ENCODE measurements at places on chromosomes 2 and 18.
A peak's percentile ranks its signal among the peaks of the same experiment; 100 is the strongest.

- peak; percentile 31 for DNase-seq
Measured at GRCh38 chr18:66495844-66496243, 108.0 kb downstream of the CDH19 start.

DNA sequence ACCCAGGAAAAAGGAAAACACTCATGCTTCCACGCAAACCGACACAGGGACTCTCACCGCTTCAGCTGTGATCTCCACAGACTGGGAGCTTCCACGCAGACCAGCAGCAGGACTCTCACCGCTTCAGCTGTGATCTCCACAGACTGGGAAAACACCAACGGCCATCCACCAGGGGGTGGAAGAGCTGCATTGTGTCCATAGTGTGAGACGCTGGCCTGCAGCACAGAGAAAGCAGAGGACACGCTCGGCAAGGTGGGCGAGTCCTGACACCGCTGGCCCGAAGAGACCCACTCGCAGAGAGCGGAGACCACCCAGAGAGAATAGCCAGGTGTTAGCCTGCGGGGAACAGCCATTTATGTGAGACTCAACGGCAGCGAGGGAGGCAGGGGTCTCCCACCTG, 42.5 kb upstream of the NFATC1 start:
- DNase-seq: no peak

DNA sequence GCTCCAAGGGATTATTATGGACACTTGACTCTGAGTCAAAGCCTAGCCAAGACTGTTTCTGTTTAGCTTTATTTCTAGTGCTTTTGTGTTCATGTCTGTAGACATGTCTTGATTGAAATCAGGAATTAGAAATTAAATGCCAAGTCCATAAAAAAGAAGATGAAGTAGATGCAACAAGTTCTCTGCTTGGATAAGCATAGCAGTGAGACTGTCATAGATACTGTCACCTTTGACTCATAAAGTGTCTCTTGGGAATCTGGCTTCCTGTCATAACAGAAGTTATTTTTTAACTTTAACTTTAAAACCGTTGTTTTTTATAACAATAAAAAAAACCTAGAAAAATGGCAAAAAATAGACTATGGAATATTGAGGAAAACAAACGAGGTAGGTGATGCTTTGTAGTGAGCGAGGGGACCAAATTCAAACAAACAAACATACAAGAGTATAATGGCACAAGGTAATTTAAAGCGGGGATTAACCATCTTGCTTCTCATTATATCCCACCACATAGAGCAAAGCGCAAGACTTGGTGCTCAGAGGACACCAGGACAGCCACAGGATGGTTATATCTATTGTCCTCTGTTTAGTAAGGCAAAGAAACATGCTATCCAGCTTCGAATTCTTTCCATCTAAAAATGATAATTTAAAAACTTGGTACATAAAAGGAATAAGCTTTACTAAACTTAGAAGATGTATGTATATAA, 64.6 kb downstream of the CD226 start:
- DNase-seq: no peak

GRCh38 chr2:24492421-24493279, 1.6 kb downstream of the NCOA1 start:
- no peak for DNase-seq

DNA sequence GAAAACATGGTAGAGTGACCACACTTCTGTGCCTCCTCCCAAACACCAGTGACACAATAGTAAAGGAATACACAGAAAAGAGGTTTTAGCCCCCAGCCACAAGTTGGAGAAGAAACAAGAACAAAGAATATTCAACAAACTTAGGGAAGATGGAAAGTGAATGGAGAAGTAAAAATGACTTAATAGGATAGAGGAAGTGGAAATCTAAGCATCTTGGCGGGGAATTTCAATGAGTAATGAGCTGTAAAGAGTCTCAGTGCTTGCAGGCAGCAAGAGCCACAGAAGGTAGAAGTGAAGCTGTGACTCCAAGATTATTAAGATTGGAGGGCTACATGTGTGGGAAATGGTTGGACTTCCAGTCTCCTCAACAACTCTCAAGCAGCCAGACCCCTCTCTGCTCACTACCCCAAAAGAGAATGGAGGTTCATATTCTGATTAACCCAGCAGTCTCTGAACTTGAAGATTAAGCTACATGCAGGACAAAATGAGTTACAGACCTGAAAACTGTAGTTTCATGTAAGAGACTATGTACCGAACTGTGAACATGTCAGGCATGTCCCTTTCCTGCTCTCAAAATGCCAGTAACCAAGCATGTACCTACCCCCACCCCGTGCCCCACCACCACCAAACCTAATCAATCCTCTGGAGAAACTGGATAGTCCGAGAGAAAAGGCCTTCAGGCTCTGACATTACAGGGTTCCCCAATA, 16.9 kb upstream of the HNRNPLL start:
- no peak for DNase-seq

DNA sequence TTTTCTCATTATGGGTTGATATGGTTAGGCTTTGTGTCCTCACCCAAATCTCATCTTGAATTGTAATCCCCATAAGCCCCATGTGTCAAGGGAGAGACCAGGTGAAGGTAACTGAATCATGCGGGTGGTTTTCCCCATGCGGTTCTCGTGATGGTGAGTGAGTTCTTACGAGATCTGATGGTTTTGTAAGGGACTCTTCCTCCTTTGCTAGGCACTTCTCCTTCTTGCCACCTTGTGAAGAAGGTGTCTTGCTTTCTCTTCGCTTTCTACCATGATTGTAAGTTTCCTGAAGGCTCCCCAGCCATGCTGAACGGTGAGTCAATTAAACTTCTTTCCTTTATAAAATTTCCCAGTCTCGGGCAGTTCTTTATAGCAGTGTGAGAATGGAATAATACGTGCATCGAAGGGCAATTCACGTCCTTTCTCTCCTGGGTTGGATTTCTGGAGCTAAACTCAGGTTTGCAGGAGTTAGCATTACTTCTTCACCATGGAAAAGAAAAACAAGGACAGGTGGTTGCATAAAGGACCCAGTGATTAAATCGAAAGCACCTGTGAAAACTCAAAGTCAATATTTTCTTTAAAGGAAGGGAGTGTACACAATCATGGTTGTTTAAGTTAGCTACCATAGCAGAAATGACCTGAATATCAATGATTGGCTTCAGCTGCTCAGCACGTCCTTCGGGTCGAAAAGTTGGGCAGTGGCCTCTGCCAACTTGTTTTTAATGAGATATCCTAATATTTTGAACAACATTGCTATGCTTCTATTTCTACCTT, 54.1 kb downstream of the CDC42EP3 start:
- DNase-seq: no peak

GRCh38 chr2:31003749-31004148, 134.5 kb downstream of the GALNT14 start:
- no peak for DNase-seq

DNA sequence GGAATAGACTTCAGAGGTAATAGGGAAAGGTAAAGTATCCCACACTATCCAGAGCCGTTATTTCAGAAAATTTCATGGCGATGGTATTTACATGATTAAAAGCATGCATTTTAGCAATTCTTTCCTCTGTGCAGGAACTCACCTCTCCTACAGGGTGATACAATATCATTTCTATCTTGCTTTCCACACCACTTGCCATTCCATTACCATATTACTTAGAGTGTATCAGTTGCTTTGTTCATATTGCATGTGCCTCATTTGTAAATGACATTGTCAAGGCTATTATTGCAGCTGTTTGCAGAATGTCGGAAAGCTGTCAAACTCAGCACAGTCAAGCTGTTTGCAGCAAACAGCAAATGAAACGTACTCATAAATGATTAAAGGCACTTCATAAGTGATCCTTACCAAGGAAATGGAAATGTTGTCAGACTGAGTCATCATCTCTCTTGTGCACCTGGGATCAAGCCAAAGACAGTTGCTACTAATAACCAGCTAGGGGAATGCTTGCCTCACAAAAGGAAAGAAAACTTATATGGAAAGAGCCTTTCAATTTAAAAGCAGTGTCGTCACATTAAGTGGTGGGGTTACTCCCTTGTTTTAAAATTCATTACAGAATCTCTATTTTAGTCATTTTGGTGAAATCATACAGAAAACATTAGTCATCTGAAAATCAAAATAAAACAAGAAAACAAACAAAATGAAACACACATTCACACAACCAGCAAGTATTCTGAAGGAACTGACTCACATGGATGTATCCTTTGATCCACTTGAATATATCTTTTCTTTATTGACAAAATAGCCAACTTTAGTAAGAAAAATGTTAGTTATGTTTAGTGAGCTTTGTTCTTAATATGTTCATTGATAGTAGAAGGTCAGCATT, 1064.1 kb upstream of the CNTNAP5 start:
- no peak for DNase-seq

DNA sequence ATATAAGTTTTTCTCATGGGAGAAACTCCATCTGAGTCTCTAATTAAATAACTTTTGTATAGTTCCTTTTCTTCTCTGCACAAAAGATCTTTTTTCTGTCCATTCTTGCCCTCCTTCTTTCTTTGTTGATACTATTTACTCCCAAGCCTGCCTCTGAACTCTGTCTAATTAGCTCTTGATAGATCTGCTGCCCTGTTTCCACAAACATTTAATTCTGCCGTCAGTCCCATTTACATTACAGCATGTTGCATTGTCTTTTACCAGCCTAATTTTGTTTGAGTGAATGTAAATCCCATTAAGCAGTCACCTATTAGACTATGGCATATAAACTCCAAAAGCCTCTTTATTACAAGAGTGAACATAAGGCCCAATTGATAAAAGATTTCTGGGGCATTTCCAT, 254.4 kb downstream of the ERBB4 start:
- no peak for DNase-seq

GRCh38 chr2:157443090-157443489, 799 bp downstream of the CYTIP start:
- DNase-seq: no peak

DNA sequence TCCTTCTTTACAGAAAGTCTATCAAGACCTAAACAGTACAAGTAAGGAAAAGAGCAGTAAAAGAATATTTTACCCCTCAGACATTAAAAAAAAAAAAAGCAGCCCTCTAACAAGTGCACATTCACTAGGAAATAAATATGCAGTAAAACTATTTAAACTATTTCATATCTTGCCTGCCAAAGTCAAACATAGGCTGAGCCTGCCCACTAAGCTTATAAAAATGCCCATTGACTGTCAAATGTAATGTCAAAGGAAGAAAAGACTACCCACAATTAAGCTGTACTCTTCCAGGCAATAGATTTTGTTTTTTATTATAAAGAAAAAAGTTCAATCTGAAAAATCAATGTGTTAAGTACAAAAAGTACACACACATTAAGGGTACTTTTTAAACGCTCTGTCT, 11.8 kb downstream of the ALS2 start:
- DNase-seq: no peak

DNA sequence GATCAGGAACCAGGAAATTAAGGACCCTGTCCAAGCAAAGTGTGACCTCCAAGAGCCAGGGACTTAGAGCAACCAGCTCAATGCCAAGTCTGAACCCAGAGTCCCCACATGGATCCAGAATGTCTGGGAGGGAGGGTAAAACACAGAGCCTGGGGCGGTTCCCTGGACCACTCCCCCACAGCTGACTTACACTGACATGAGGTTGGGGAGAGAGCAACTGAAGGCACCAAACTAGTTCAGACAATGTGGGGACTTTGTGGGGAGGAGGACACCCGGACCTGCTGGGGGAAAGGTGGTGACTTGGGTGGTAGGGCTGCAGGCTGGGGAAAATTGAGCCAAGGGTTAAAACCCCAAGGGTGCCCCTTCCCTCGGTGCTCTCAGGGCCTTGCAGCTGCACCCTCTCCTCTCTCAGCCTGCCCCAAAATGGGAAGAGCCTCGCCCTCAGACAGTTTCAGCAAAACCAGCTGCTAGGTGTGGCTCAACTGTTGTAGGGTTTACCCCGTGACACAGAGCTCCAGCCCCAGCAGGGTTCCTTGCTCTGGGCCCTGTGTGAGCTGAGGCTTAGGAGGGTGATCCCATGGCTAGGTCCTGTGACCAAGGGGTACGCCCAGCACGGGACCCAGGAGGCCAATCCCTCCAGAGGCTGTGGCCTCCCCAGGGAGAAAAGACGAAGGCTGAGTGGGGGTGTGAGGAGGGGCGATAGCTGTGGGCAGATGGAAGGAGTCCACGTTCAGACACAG, 28.6 kb downstream of the MARCO start:
- DNase-seq: no peak

DNA sequence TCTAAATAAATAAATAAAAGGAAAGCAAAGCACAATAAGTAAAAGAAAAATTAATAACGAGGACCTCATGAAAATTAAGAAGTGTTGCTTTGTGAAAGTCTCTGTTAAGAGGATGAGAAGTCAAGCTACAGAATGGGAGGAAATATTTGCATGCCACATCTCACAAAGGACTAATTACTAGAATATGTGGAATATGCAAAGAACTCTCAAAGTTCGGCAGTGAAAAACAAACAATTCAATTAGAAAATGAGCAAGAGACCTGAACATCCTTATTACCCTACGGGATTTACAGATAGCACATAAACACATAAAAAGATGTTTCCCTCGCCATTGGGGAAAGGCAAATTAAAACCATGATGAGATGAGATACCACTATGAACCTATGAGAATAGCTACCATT, 23.3 kb downstream of the CYP26B1 start:
- no peak for DNase-seq

DNA sequence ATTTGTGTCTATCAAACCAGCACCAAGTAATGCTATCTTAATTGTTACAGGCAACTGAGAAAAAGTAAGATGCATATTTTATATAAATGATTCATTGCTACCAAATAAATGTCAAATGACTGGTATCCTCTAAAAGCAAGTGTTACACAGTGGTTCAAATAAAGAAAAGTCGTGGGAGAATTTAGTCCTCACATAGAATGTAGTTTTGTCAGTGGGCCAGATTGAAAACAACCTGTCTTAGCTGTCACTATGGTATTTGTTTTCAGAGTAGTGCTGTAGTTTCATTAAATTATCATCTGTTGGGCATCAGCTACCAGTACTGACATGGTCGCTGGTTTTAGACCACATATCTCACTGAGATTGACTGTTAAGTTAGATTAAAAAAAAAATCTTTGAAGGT, 10.2 kb upstream of the EIF2AK3 start:
- no peak for DNase-seq

- no peak for DNase-seq
Measured at GRCh38 chr18:6279308-6279707, 135.4 kb downstream of the L3MBTL4 start.

- no peak for DNase-seq
Measured at GRCh38 chr2:12890481-12890991, 173.8 kb downstream of the TRIB2 start.

DNA sequence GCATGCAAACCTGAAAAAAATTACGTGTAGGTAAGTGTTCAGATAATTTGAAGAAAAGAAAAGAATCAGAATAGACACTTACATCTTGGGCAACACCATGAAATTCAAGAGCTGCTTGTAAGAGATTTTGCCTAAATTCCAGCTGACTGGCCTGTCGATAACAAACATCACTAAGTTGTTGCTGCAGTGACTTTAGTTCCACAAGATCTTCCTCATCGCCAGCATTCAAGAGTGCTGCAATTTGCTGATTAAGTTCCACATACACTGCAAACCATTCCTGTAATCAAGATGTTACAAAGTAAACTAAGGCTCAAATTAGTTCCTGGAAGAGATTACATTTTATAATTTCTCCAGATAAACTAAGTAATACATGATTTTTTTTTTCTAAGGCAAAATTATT, 74.3 kb upstream of the CCDC141 start:
- no peak for DNase-seq

Data from glomerular endothelial cell (primary cell).